ENCODE measurements at places on chromosomes 2 and 18.
A peak's percentile ranks its signal among the peaks of the same experiment; 100 is the strongest.

DNA sequence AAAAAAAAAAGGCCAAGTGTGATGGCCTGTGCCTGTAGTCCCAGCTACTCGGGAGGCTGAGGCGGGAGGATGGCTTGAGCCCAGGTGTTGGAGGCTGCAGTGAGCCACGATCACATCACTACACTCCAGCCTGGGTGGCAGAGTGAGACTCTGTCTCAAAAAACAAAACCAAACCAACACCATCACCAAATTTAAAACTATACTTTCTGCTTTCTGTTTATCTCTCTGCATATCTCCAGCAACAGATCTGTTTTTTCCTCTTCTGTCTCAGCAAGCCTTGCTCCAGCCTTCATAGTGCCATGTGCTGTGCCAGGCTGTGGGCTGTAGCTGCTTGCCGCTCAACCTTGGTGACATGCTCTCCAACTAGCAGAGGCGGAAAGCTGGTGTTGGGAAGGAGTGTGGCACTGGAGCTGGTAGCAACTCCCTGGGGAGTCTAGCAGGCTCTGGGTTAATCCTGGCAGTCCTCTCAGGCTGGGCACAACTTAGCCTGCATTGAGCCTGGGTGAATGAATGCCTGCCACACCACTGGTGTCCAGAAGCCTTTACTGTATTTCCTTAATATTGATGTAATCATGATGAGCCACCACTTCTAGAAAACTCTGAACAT is 204.1 kb downstream of the LDLRAD4 start:
- no peak for DNase-seq

DNA sequence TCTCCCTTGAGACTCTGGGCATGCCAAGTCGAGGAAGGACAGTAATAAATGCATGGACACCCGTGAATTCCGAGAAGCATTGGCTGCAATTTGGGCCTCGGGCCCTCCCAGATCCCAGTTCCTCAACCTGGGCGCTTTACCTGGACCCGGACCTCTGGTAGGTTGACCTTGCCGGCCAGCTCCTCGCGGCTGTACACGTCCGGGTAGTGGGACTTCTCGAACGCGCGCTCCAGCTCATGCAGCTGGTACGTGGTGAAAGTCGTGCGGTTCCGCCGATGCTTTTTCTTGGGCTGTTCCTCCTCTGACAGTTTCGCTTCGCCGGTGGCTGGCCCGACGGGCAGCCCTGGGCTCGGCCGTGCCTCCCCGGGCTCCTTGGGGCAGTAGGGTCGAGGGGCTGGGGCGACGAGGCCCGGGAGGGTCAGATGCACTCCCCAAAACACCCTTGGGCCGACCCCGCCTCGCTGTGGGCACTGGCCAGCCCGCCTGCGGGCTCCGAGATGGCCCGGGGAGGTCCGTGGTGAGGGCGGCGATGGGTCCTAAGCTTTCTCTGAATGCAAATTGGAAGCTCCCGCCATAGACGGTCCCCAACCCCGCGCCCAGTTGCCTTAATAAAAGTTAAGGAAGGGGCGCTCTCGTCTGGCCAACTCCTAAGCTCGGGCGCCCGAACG is 899 bp downstream of the RAX start:
- DNase-seq, result no peak

- no peak for DNase-seq
These were observed 218.9 kb upstream of the TANK start for GRCh38 chr2:160941290-160941846.

DNA sequence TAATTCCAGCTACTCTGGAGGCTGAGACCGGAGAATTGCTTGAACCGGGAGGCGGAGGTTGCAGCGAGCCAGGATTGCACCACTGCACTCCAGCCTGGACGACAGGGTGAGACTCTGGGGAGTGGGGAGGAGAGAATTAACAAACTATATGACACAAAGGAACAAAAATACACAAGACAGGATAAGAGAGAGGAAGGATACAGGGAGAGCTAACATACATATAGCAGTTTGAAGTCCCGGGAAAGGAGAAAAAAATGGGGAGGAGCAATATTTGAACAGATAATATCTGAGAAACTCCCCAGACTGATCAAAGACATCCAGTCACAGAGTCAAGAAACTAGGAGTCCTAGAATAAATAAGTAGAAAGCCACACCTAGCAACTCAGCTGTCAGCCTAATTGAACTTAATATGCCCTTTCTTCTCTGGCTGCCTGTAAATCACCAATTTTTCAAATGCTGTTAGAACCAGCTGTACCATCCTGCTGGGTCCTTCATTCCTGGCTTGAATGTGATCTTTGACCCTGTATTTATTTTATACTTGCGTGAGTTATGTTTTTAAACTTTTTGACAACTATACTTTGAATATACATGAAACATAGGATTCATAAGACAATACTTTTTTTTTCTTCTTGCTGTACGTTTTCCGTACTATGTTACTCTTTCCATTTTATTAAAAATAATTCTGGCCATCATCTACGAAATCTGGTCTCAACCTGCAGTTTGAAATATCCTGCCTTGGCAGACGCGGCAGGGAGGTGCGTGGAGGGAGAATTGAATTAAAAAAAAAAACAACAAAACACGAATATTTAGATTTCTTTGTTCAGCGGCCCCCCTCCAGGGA is 876 bp upstream of the CYP27A1 start:
- no peak for DNase-seq

DNA sequence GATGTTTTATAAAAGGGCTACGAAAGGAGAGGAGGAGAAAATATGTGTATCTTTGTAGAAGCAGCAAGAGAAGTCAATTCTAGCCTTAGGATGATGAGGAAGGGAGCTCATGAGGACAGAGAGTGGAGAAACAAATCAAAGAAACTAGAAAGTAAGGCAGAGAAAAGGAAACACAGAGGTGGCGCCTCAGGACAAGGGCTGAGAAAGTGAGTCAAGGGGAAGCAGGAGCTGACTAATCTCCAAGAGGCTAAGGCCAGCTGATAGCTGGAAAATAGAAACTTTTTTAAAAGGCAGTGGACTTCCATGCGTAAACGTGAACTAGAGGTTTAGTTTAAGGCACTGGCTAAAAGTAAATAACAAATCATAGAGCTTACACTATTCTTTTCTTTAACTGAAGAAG is 173.3 kb downstream of the ANKRD44 start:
- DNase-seq, result peak; percentile 23

DNA sequence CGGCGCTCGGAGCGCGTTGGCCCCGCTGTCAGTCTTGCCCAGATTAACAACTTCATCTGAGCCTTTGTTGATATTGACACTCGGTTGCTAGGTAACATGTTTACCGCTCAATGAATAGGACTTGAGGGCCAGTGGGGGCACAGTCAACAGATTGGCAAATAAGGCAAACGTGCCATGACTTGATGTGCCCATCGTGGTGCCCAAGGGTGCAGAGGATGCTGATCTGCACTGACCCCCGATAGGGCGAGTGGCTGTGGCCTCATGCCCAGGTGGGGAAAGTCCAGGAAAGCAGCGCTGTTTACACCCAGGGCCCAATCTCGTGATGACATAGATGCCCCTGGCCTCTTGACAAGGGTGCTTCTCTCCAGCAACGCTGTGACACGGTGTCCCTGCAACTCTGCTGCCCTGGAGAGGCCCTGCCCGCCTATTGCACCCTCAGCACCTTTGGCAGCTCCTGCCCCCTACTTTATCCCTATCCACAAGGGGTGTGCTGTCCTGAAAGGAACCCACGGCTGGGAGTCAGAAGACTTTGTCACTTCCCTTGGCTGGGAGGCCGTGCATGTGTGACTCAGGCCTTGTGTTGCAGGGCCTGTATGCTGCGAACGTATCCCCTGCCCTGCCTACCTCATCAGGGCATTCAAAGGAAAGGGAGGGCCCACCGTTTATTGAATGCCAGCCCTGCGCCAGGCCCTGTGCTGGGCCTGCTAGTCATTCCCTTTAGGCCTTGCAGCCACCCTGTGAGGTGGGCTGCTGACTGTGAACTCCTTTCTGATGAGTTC is 158.0 kb downstream of the INHBB start:
- no peak for DNase-seq

GRCh38 chr2:108128249-108128648 is 111.5 kb upstream of the SULT1C3 start:
- DNase-seq, result no peak

- DNase-seq, result no peak
These were observed 110.9 kb upstream of the RMP24 start for GRCh38 chr18:35861367-35862118.

- no peak for DNase-seq
These were observed 17.5 kb upstream of the ACVR1 start for GRCh38 chr2:157893611-157894010.

GRCh38 chr2:159933040-159933726 is 129.2 kb downstream of the PLA2R1 start:
- DNase-seq, result no peak
